ENCODE measurements at places on chromosomes 1 and 21.

DNA sequence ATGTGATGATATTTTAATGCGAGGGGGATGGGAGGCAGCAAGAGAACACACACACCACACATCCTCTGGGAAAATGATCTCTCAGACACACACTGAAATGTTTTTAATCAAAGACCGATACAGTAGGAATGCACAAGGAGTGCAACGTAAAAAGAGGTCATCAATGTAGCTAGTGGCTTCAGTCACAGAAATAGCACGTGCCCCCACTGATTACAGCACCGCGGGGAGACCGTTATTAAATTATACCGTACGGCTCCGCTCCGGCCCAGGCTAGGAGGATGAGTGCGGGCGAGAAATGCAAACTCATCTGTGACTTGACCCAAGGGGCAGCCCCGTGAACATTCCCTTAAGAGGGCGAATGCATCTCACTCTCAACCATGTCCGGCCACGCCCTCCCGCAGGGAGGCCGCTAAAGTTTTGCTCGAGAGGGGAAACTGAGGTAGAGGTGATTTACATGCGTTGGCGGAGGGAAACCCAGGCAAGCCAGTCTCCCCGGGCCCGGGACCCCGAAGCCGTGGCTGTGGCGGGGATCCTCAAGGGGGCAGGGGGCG lies 552 bp downstream of the UBR4 start:
- DNase-seq = peak; percentile 59

DNA sequence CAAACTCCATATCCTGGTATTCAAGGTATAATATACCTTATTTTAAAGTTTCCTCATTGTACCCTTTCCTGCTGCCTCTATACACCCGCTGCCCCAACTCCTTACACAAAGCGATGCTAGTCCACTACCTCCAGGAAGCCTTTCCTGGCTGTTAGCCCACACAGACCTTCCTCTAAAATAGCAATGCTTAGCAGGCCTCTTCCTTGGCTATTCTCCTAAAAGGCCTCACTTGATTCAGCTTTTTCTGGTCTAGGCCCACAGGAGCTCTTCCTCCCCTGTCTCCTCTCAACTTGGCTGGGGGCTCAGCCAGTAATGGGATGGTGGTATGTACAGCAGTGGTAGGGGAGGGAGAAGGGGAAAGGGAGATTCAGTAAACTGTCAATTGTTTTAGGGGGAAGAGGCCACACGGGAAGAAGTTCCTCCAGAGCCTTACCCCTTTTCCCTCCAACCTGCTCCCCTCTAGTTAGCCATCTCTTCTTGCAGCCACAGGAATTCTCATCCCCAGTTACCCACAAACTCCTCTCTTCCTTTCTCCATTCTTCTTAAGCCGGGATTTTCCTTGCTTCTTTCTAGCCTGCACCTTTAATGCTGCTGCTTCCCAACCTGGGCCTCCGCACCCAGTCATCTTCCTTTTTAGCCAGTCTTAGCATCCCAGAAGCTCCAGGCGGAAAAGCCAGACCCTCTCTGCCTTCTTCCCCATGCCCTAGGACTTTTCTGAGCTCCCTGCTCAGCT lies 2.6 kb downstream of the LRRC41 start:
- DNase-seq = no peak

DNA sequence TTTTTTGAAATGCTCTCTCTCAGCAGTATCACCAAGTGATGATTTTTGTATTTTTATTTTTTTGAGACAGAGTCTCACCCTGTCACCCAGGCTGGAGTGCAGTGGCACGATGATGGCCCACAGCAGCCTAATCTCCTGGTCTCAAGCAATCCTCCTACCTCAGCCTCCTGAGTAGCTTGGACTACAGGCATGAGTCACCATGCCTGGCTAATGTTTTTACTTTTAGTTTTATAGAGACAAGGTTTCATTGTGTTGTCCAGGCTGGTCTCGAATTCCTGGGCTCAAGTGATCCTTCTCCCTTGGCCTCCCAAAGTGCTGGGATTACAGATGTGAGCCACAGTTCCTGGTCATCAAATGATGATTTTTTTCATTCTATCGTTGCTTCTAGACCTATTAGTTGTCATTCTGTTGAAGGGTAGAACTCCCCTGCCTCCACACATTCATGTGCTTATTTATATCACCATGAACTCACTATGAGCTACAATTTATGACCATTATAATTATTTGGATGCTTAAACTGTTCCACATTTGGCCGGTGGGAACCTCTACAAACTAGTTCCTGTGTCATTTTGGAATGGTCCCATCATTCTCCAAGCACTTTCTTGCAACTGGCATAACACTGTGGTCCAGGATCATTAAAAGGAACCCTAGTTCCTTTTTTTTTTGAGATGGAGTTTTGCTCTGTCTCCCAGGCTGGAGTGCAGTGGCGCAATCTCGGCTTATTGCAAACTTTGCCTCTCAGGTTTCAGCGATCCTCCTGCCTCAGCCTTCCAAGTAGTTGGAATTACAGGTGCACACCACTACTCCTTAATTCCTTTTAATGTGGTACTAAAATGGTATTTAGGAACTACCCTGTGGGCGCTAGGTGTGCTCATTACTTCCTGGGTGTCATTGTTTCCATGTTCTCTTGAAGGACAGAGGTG lies 20.2 kb upstream of the TOR3A start:
- no peak for DNase-seq

GRCh38 chr1:32056598-32056997 lies 16.1 kb upstream of the TMEM39B start:
- DNase-seq = no peak

DNA sequence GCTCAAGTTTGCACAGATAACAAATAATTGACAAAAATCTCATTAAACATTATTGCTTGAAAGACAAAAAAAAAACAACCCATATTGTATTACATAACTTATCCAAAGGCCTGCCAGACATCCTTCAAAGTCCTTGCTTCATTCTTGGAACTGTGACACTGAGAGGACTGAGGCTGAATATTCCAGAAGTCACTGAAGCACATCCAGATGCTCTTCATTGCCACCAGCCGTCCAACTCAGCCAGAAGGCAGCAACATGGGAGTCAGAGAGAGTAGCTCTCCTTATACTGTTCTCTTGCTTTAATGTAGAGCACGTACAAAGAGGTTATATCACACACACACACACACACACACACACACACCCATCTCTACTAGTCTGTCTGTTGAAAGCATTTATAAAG lies 755.0 kb downstream of the LTN1 start:
- no peak for DNase-seq

GRCh38 chr1:42114229-42114628 lies 39.0 kb upstream of the GUCA2B start:
- no peak for DNase-seq

GRCh38 chr1:29649189-29650040 lies 413.1 kb downstream of the PTPRU start:
- DNase-seq = no peak

DNA sequence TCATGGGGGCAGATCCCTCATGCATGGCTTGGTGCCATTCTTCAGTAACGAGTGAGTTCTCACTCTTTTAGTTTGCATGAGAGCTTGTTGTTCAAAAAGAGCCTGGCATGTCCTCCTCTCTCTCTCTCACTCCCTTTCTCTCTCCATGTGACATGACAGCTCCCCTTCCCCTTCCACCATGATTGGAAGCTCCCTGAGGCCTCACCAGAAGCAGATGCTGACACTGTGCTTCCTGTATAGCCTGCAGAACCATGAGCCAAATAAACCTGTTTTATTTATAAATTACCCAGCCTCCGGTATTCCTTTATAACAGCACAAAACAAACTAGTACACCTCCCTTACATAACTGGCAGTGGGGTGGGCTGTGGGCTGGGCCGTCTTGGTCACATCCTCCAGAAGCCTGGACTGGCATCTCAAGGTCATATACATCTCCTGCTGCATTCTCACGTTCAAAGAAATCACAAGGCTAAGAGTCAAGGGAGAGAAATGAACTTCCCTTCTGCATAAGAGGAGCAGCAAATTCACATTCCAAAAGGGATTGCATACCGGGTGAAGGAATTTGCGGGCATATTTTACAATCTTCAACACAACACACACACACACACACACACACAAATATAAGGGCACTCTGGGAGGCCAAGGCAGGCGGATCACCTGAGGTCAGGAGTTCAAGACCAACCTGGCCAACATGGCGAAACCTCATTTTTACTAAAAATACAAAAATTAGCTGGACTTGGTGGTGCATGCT lies 2.3 kb upstream of the CCSAP start:
- no peak for DNase-seq

DNA sequence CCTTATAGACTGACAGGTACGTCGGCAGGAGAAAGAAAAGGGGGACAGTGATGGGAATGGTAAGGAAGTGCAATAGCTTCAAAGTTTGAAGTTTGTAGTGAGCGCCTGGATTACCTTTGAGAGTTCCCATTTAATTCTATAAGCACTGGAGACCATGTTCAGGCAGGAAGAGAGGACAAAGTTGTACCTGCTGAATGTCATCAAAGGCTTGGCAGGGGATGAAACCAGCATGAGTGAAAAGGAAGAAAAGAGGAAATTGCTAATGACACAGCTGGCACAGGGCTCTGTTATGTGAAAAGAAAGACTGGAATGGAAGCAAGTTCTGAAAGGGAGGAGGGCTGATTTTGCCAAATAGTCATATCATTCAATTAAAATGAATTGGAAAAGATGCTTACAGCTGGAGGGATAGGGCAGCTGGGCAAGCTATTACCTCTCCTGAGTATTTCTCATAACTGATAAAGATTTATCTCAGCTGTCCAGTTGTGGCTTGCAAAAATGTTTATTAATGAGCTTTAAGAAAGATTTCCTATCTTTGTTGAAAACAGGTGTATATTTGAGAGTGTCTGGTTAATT lies 109.2 kb downstream of the HMCN1 start:
- DNase-seq = no peak

GRCh38 chr1:62467092-62467491 lies 30.2 kb downstream of the USP1 start:
- no peak for DNase-seq

DNA sequence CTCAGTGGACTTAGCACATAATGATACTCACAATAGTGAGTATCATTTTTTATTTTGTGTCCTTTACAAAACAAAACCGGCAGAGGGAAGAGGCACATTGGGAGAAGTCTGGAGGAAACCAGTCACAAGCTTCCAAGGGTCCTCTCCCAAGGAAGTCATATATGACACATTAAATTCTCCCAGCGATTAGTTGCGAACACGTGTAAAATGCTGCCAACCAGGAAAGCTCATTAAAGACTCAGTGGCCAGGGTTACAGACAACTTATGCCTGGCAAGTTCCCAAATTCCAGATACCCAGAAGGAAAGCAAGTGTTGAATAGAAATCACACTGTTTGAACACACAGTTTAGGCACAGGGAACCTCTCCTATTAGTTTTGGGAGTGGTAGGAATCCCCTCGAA lies 52.5 kb downstream of the TTC13 start:
- no peak for DNase-seq

- DNase-seq = no peak
These were observed 8.0 kb upstream of the SPOCD1 start for GRCh38 chr1:31823780-31824179.

DNA sequence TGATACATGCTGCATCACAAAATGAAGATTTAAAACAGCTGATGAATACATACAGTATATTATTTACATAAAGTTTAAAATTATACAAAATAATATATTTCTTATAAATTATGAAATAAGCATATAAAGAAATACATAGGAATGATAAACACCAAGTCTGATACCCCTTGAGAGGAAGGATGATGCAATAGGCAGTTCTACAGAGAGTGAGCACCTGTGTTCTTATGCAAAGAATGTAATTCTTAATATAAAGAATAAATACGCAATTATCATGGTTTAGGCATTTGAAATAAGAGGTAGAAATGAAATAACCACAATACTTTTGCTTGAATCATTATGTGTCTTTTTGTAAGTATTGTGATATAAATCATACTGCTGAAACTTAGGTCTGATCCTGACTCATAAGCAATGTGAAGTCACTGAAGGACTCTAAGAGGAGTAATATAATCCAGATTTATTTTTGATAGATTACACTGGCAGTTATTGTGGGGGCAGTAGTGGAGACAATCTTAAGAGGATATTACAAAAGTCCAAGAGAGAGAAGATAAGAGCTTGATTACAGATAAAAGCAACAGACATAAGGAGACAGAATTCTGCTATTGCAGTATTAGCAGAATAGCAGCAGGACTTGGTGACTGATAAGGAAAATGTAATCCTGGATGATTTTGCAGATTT lies 39.0 kb downstream of the TTLL7 start:
- DNase-seq = no peak

GRCh38 chr1:36728846-36729245 lies 246.1 kb upstream of the CSF3R start:
- DNase-seq = no peak

DNA sequence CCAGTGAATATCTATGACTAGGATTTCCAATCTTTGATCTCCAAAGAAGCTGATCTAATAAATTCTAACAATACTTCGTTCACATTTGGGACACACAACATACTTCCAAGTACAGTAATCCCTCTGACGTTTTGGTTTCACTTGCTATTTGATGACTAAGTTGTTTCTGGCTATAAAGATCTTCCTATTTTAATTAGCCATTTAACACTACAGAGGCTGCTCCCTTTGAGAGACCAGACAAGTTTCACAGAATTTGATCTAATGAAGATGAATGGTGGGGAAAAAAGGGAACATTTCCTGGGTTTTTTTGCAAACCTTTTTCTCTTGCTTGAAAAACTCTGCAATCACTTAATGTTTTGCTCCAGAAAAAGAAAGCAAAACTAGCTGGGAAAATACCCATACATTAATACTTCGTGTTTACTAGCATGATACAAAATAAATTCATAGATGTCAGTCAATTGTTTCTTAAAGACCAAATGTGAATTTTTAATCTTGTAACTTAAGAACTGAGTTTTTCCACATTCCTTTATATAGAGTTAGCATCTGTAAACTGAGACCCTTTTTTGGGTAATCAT lies 28.0 kb upstream of the GLIS1 start:
- DNase-seq = no peak

GRCh38 chr1:97919585-97920261 lies 1.1 kb downstream of the DPYD start:
- DNase-seq = no peak

DNA sequence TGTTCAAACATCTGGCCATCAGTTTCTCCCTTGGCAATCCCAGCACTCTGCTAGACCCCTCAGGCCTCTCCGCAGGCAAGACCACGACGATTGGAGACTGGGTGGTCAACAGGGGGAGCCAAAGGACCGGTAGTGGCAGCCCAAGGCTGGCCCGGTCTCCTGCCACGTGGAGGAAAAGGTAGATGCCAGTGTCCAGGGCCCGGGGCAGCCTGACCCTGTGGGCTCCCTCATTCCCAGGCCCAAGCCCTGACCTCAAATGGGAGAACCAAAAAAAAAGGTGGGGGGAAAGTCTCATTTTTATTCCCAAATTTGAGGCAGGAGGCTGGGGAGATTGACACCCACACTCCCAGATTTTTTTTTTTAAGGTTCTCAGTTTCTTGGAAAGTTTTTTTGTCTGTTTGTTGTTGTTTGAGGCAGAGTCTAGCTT lies 24.8 kb downstream of the S100A6 start:
- DNase-seq = peak; percentile 81

Data from activated naive CD4-positive, alpha-beta T cell treated with anti-CD3 and anti-CD28 coated beads, Interleukin-2, amount 50 U/mL, for 16 hours (primary cell).